Cardiac septum (tissue), 1 donor: ENCODE measurements at places on chromosomes 6 and 20. TPM values are rescaled to one million over a fixed set of nuclear protein-coding genes. Genes with fewer than 3 reads are reported as not detected.

Gene SCUBE3
- 5.2 TPM for total RNA-seq

Gene LY6G6F
- total RNA-seq = not detected

Gene CLPSL1
- total RNA-seq = not detected

Gene TUBB1
- total RNA-seq = 0.54 TPM

Gene NUP153
- 25.8 TPM for total RNA-seq

DNA sequence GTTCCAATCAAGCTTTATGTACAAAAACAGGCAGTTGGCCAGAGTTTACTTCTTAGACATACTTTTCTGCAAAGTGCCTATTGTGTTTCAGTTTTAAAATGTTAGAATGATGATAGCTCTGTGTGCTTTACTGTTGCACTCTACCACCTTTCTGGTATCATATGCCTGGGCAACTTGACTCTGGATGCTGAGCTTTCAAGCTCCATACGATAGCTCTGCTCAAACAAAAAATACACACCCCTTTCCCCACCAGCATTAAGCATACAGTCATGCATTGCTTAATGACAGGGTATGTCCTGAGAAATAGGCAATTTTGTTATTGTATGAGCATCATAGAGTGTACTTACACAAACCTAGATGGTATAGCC lies 123.1 kb downstream of the RCAN2 start:
- DNase-seq = no peak

DNA sequence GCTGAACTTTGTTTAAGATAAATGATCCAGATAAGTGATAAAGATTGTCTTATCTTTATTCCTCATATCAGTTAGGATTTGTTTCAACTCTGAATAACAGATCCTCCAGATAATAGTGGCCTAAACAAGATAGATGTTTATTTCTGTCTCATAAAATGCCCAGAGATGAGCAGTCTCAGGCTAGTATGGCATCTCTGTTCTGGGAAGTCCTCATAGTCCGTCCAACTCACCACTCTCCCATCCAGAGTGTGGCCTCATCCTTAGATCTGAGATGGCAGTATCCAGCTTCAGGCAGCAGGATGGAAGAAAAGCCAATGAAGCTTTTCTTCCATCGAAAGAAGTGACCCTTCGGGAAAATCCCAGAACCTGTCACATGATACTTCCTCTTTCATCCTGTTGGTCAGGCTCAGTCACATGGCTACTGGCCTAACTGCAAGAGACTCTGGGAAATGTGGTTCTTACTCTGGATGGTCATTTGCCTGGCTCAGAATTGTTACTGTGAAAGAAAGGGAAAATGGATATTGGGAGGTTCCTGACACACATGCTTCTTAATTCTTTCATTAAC lies 29.4 kb upstream of the TAGAP start:
- no peak for DNase-seq

- DNase-seq = peak; percentile 88
These were observed 180.0 kb downstream of the TBXT start for GRCh38 chr6:165987483-165988301.

- DNase-seq = no peak
These were observed 31.9 kb upstream of the THEMIS start for GRCh38 chr6:127932708-127933107.

GRCh38 chr6:32984622-32985389 lies 16.4 kb downstream of the BRD2 start:
- DNase-seq = peak; percentile 93

DNA sequence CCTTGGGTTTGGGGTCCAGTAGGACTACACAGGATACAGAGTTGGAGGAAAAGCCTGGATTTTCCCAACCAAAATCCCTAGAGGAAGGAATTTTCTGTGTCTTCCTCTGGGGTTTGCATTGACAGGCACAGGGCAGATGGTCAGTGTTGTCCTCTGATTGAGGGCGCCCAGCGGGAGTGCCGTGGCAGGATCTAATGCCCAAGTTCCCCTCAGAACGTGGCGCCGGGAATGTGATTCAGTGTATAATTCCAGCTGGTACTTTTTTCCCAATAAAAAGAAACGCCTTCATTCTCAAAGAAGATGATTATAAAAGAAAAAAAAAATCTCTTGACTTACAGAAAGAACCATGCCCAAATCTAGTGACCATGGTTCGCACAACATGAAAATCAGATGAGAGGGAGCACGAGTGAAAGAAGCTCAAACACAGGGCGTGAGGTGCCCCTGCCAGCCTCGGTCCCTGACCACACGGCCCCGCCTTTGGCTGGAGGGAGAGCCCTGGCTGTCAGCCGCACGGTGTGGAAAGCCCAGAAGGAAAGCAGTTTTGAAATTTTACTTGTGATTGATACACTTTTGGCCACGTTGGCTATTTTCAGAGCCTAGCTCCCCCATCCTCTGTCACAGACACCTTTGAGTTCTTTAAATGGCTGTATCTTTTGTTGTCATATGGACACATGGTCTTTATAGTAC lies 31.6 kb downstream of the VEGFA start:
- no peak for DNase-seq

DNA sequence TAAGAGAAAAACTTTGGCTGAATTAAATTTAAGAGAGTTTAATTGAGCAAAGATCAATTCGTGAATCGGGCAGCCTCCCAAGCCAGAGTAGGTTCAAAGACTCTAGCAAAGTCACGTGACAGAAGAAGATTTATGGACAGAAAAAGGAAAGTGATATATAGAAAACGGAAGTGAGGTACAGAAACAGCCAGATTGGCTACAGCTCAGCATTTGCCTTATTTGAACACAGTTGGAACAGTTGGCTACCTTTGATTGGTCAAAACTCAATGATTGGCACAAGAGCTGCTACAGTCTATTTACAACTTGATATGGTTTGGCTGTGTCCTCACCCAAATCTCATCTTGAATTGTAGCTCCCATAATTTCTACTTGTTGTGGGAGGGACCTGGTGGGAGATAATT lies 102.6 kb downstream of the PLG start:
- no peak for DNase-seq

DNA sequence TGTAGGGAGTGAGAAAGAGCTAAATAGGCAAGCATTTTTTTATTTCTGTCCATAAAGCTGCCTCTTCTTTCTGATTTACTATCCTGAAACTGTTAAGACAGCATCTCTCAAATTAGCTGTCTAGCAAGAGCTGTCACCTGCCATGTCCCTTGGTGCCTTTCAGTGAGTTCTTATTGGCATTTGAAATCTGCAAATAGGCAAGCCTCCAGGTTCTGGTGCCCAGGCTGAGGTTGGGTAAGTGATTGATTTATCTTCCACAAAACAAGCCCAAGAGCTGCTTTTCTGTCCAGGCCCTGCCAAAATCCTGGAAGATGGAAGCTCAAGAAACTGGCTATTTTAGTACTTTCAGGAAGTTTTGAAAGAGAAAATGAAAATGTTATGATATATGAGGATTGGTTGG lies 22.4 kb downstream of the MANEA start:
- DNase-seq = no peak

GRCh38 chr6:20655317-20655716 lies 121.1 kb downstream of the CDKAL1 start:
- no peak for DNase-seq

DNA sequence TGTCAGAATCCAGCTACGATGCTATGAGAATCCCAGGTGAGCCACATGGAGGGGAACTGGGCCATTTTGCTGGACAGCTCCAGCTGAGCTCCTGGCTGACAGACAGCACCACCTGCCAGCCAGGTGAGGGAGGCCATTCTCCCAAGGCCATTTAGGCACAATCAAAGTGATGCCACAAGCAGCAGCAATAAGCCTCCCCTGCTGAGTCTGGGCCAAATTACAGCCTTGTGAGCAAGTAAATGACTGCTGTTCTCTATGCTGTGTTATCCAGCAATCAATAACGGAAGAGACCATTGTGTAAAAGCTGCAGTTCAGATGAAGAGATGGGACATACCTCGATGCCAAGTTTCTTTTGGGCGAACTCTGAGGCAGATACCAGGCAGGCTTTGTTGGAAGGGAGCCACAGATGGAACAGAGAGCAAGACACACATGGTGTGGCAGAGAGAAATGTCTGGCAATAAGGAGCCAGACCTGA lies 14.0 kb upstream of the SCGN start:
- DNase-seq = no peak

DNA sequence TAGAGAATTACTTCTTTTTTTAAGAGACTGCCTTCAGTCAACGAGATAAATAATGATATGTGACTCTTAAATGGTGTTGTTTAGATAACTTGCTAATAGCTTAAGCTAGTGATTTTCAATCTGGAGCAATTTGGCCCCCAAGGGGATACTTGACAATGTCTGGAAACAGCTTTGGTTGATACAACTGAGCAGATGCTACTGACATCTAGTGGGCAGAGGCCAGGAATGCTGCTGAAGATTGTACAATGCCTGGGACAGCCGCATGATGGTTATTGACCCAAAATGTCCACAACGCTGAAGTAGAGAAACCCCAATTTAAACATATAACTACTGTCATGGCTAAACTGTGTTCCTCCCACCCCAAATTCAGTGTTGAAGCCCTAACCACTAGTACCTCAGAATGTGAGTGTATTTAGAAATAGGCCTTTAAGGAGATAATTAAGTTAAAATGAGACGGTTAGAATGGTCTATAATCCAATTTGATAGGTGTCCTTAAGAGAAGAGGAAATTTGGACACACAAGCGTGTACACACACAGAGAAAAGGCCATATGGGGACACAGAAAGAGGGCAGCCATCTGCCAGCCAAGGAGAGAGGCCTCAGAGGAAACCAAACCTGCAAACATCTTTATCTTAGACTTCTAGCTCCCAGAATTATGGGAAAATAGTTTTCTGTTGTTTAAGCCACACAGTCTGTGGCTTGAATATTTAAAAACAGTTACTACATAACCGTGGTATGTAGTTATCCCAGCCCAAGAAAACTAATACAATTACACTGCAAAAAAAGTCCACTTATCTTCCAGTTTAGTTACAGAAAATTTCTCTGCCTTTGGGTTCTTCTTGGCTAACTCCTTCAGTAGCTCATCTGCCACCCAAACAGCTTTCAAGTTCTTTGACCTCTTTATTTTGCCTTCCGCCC lies 22.2 kb downstream of the RWDD2A start:
- no peak for DNase-seq

DNA sequence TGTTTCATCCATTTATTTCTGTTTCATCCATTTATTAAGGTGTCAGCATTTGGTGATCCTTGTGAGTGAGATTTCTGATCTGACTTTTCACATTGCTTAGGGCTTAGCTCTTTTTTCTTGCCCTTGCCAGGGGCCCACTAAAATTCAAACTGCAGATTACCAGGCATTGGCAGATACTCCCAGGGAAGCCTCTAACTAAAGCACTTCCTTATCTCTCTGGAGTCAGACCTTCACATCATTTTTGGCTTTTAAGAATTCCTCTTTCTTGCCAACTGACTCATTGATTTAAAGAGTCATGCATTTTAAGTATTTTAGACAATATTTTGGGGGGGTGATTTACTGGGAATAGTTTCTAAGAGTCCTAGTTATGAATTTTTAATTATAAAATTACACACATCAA lies 2.6 kb upstream of the WFDC8 start:
- no peak for DNase-seq
